ENCODE measurements at places on chromosomes 1 and 21.

DNA sequence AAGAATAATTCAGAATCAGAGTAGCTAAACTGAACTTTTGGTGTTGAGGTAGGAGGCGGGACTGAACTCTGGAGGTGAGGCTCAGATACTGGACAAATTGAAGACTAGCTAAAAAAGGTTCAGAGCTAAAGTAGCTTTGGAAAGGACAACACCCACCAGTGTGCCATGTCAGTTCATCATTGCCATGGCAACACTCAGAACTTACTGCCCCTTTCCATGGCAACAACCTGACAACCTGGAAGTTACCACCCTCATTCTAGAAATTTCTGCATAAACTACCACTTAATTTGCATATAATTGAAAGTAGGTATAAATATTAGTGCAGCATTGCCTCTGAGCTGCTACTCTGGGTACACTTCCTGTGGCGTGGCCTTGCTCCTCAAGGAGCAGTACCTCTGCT lies 30.3 kb upstream of the POGK start:
- DNase-seq = no peak

- DNase-seq = peak; percentile 99
Measured at GRCh38 chr1:235067396-235068157, 61.1 kb downstream of the TOMM20 start.

- no peak for DNase-seq
Measured at GRCh38 chr1:239891621-239892358, 199.9 kb upstream of the FMN2 start.

DNA sequence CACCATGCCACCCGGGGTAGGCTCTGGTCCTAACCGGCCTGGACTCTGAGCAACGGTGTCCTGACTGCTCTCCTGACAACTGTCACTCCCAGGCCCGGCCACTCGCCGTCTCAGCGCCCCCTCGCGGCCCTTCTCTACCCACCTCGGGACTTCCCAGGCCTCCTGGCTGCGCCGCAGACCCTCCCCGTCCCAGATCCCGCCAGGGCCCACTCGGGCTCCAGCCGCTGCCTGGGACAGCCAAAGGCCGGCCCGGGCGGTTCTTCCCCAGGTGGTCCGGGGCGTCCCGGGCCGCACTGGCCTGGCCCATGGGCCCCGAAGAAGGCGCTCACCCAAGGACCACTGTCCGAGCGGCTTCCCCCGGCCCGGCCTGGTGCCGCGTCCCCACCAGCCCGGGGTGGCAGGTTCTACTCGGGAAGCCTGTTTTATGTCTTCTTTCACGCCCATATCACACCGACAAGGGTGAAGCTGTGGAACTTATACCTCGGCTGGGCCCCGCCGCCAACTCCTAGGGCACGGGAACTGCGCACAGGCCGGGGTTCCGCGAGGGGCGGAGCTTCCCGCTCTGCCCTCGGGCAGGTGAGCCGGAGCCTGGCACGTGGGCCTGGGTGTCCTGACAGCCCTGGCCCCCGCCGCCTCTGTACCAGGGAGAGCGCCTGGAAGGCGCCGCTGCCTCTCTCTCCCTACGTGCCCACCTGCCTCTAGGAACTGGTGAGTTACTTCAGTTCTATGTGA lies 138.3 kb downstream of the TTLL7 start:
- peak; percentile 80 for DNase-seq

DNA sequence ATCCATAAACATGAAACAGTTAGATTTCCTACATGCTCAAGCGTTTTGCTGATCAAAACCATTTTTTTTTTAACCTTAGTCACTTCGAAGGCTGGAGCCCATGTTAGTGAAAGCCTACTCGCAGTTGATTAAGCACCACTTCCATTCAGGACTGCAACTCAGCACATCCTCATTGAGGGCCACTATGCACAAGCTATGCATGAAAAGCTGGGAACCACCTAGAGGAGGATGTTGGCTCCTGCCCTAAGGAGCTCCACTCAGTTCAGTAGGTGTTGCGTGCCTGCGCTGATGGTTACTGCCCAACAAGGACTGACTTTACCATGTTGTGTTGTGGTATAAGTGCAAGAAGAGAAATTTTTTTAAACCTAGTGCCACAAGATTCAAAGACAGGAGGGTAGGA lies 181.4 kb upstream of the L1TD1 start:
- DNase-seq = no peak

- no peak for DNase-seq
Measured at GRCh38 chr21:25560271-25560685, 47.0 kb downstream of the MRPL39 start.

- DNase-seq = no peak
Measured at GRCh38 chr21:42937960-42938605, 12.7 kb upstream of the ERVH48-1 start.

- no peak for DNase-seq
Measured at GRCh38 chr1:234398849-234399381, 25.7 kb downstream of the COA6 start.

DNA sequence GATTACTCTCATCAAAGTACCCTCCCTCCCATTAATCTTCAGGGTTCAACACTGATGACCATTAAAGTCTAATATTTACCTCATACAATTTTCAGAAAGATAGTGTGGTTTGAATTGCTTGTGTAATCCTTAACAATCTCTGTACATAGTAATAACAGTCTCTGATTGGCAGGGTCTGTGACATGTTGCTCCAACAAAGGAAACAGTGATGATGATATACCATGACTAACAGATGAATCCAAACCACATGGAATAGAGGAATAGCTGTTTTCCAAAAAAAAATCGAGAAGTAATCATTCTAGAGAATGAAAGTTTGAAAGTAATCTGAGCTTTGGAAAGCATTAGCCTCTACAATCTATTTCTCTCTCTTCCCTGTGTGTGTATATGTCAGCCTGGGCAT lies 610.1 kb upstream of the NEGR1 start:
- peak; percentile 2 for DNase-seq

GRCh38 chr1:110645821-110646735 lies 28.7 kb downstream of the KCNA3 start:
- peak; percentile 78 for DNase-seq

DNA sequence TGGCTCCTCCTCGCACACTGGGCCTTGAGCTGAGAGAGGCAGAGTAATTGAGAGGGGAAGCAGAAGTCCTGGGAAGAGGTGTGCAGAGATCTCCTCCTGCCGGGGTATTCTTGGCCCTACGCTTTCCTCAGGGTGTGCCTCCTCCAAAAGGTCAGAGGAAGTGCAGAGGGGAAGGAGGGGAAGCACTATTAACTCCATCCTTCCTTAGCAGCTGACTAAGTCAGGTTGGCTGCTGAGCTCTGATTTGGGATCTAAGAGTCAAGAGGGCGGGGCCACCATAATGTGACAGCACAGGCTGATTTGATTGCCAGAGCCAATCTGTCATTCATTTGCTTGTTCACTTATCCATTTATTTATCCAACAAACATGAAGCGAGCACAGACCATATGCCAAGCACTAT lies 12.3 kb downstream of the ATP2B4 start:
- peak; percentile 42 for DNase-seq

DNA sequence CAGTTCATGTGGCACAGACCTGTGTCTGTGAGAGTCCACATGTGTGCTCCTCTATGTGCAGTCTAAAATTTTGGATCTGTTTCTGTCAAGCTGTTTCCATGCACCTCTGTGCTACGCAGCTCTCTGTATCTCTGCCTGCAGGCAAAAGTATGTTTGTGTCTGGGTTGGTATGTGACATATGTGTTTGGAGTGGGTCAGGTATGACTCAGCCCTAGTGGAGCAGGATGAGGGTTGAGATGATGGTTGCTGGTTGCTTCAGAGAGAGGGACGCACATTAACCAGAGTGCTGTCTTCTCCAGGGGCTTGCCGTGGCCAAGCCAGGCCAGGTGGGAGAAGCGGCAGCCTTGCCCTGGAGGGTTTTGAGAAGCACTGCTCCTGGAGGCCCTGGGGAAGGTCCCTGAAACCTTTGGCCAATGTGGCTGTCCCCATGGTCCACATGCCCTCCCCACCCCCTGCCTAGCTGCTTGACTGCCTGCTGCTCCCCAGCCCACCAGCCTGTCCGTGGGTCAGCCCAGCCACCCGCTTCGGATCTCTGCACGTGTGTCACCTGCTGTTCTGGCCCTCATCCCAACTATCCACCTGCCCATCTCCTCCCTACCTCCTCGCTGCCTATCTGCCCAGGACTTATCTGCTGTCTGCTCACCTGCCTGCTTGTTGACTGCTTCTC lies 4.1 kb upstream of the EVA1B start:
- peak; percentile 66 for DNase-seq

DNA sequence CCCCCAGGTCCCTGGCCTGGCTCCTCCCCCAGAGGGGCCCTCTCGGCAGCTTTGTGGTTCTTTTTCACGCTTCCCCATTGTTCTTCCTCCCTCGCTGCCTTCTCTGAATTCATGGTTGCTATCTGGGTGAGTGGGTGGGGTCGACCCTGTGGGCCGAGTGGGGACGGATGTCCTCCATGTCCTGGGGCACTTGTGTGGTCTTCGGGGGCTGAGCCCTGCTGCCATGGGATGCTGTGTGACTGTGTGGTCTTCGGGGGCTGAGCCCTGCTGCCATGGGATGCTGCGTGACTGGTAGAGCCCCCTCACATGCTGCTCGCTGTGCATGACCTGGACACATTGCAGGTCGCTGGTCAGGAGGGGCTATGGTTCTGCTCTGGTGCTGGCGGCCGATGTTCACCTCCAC lies 21.6 kb upstream of the DIP2A start:
- DNase-seq = no peak

- no peak for DNase-seq
Measured at GRCh38 chr1:90512441-90512840, 204.7 kb downstream of the BARHL2 start.

GRCh38 chr1:172148213-172148612 lies 272.3 kb upstream of the C1orf105 start:
- DNase-seq = no peak

- no peak for DNase-seq
Measured at GRCh38 chr1:51532853-51533252, 13.8 kb upstream of the EPS15 start.

DNA sequence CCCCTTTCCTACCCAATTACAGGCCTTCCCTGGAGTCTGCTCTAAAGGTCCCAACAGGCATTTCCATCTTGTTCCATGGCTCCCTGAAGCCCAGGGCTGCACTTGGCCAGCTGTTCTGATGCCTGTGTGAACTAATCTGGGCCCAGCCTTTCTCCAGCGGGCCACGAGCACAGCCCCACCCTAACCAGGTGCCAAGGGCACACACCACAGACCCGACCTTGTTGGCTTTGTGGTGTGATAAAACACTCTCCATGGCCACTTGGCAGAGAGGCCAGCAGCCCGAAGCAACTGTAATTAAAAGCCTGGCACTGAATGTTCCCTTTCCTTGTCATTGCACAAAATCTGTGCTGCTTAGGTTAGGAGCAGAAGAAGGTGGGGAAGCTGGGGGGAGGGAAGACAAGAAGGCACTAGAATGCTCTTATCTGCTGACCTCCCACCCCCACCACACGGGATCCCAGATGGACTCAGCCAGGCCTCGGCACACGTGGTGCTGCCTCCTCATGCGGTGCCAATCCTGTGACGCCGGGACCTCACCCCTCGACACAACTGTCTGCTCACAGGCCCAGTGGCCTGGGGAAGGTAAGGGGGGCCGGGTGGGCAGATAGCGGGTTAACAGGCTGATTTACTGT lies 9.9 kb downstream of the HCRTR1 start:
- DNase-seq = no peak

DNA sequence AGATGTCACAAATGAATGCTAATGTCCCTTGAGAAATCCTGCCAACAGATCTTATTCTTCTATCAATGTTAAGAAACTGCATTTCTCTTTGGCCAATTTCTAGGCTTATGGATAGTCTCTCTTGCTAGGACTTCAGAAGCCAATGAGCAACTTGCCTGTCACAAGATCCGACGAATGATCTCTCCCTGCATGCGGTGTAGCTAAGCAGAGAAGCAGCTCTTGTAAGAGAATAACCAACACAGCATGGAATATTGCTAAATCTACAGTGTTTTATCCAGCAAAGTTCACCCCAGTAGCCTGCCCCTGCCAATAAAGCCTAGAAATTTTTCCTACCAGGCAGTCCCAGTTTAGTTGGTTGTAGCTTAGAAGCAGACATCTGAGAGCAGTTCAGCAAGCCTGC lies 2.1 kb upstream of the SLC44A5 start:
- no peak for DNase-seq

- no peak for DNase-seq
Measured at GRCh38 chr1:206782448-206782847, 10.2 kb upstream of the IL10 start.

GRCh38 chr1:19582318-19582717 lies 61.8 kb upstream of the NBL1 start:
- peak; percentile 67 for DNase-seq

GRCh38 chr1:3369446-3370076 lies 84.9 kb upstream of the ARHGEF16 start:
- peak; percentile 86 for DNase-seq

DNA sequence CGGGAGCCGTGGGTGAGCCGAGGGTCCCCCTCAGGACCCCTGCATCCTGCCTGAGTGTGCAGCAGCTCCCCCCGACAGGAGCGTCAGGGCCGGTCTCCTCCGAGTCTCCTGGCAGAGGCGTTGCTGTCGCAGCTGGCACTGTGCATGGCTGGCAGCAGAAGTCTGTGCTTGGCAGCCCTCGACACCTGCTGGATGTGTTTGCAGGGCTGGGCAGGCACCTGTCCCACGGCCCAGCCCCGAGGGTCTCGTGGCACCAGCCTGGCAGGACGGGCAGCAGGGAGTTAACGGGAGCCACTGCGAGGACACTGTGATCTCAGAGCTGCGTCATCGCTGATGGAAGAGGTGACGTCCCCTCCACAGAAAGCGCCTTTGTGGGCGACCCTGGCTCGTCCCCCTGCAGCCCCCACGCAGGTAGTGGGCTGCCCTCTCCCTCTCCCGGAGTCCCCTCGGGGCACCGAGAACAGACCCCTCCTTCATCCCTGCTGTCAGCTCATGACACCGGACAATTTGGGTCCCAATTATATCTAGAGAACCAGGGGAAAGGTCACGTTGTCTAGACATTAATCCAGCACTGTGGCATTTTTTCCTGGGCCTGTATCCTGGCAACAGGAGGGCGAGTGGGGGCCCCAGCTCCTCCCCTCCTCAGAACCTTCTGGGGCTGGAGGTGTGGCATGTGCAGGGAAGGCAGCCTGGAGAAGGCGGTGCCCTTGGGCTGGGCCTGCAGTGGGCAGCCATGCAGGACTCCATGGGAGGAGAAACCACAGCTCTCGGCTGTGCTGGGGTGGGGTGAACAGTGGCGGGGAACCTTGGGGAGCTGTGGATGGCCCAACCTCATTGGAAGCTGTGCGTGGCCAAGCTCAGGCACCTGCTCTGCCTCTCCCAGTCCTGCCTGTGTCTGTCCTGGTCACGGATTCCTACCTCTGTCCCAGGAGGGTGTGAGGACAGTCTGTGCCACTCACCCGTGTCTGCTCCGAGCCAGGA lies 15.4 kb downstream of the COL18A1 start:
- peak; percentile 55 for DNase-seq

GRCh38 chr1:218350035-218350525 lies 4.9 kb downstream of the TGFB2 start:
- DNase-seq = no peak

GRCh38 chr1:119327450-119328155 lies 41.0 kb upstream of the HAO2 start:
- DNase-seq = peak; percentile 28

DNA sequence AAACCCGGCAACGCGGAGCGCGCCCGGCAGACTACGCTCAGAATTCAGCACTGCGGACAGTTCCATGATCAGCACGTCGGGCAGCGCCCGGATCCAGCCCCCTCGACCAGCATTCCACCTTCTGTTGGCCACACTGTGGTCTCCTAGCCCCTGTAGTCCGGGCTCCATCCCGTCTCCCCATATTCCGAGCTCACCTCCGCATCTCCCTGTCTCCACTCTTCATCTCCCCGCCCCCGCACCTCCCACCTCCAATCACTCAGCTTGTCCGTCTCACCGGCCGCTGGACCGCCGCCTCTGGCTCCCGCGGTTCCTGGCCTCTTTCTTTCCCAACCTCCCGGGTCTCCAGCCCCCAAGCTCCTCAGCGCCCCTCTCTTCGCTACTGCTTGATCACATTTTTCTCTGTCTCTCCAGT lies 500 bp downstream of the EPHA10 start:
- peak; percentile 61 for DNase-seq

GRCh38 chr1:107820801-107821200 lies 144.2 kb downstream of the VAV3 start:
- DNase-seq = peak; percentile 30

Data from Daoy (cell line).